ENCODE measurements at places on chromosomes 5 and 9. TPM values are rescaled to one million over a fixed set of nuclear protein-coding genes. Genes with fewer than 3 reads are reported as not detected.

- H3K27me3 ChIP-seq, result no peaks in the 10 kb centered on the region
- no peak overlapping the region for H3K27ac ChIP-seq
- no peaks in the 10 kb centered on the region for H3K4me1 ChIP-seq
- H3K4me3 ChIP-seq, result no peak overlapping the region
These were observed 202.4 kb upstream of the CDH9 start for GRCh38 chr5:27240791-27241190.

DNA sequence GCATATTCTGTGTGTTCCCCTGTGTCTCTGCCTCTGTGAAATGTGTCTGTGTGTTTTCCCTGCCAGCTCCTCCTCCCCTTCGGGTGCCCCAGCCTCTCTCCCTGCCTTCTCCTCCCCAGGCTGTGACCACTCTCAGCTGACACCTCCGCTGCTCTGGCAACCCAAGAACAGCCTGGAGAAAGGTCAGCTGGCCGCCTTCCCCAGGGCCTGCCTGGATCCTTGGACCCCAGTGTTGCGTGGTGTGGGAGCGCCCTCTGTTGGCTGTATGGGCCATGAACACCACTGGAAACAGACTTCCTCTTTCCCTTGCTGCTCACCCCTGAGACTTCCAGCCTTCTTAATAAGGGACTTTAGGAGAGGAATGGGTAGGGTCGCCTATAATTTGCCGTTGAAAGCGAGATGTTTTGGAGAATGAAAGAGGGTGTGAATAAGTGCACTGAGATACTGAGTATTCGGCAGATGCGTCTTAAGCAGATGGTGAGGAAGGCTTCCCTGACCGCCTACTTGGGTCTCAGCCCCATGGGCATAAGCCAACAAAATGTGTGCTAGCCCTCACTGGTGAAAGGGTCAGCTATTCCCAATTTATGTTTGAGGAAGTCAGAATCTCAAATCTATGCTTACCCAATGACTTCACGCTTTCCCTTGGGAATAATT lies 114.9 kb upstream of the TRIM32 start:
- H3K4me1 ChIP-seq, result no peaks in the 10 kb centered on the region
- DNase-seq, result no peak
- H3K4me3 ChIP-seq, result no peak overlapping the region
- H3K36me3 ChIP-seq, result no peaks in the 10 kb centered on the region

- peaks cover 3% of the 10 kb centered on the region for H3K4me1 ChIP-seq
- DNase-seq, result no peak
- H3K4me3 ChIP-seq, result no peak overlapping the region
- no peak overlapping the region for H3K27ac ChIP-seq
- no peaks in the 10 kb centered on the region for H3K27me3 ChIP-seq
These were observed 23.1 kb downstream of the NDUFS6 start for GRCh38 chr5:1824109-1824821.

DNA sequence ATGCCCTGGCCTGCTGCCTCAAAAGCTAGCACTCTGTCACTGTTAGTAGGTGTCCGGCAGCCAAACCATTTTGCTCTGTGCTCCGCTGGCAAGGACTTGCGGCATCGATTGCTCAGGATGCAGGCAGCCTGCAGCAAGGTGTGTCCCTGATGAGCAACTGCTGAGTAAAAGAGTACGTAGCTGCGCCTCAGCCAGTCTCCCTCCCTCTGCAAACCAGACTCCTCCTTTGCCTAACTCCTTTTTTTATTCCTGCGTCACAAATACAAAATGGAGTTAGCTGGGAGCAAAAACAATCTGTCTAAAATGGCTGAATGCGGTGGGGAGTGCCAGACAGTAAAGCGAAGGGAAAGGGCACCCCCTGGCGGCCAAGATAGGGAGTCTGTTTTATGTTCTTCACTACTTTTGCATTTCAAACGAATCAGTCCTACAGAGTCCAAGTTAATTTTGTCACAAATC lies 61.1 kb downstream of the DIAPH1 start:
- no peak overlapping the region for H3K4me3 ChIP-seq
- H3K36me3 ChIP-seq, result peaks cover 68% of the 10 kb centered on the region
- peak; percentile 66 for DNase-seq
- peaks cover 4% of the 10 kb centered on the region for H3K4me1 ChIP-seq
- no peaks in the 10 kb centered on the region for H3K27me3 ChIP-seq
- peak overlapping the region; percentile 72 for H3K27ac ChIP-seq

GRCh38 chr5:78424665-78425064 lies 64.2 kb downstream of the SCAMP1 start:
- no peak overlapping the region for H3K27ac ChIP-seq
- no peaks in the 10 kb centered on the region for H3K4me1 ChIP-seq
- peaks cover 52% of the 10 kb centered on the region for H3K36me3 ChIP-seq
- H3K4me3 ChIP-seq, result no peak overlapping the region
- no peaks in the 10 kb centered on the region for H3K27me3 ChIP-seq

DNA sequence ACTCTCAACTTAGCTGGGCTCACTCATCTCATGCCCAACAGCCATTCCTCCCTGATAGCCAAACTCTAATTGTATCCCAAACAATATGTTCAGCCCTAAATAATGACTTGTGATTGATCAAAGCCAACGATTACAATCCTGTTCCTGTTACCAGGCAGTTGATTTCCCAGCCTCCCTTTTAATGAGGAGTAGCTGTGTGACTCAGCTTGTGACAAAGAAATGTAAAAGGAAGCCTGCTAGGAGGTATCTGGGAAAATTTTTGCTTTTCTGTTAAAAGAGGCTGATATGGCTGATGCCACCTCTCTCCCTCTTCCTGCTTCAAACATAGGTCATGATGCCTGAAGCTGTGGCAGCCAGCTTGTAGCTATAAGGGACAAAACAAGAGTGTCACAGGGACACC lies 19.6 kb upstream of the ENC1 start:
- H3K36me3 ChIP-seq, result no peaks in the 10 kb centered on the region
- DNase-seq, result no peak
- H3K4me3 ChIP-seq, result no peak overlapping the region
- H3K27ac ChIP-seq, result no peak overlapping the region
- no peaks in the 10 kb centered on the region for H3K4me1 ChIP-seq
- H3K27me3 ChIP-seq, result peaks cover 17% of the 10 kb centered on the region

GRCh38 chr5:55865831-55866230 lies 14.7 kb downstream of the IL31RA start:
- H3K27me3 ChIP-seq, result no peaks in the 10 kb centered on the region
- no peak overlapping the region for H3K27ac ChIP-seq
- no peak for DNase-seq
- H3K4me3 ChIP-seq, result no peak overlapping the region
- no peaks in the 10 kb centered on the region for H3K36me3 ChIP-seq

DNA sequence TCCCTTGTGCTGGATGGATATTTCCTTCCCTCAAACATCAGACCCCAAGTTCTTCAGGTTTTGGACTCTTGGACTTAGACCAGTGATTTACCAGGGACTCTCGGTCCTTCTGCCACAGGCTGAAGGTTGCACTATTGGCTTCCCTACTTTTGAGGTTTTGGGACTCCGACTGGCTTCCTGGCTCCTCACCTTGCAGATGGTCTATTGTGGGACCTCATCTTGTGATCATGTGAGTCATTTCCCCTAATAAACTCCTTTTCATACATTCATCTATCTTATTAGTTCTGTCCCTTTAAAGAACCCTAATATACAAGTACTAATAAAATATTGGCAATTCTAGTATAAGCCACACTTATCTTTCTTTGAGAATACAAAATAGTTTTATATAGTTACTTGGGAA lies 1078.9 kb downstream of the CDH12 start:
- DNase-seq, result no peak
- no peaks in the 10 kb centered on the region for H3K4me1 ChIP-seq
- no peak overlapping the region for H3K27ac ChIP-seq
- H3K27me3 ChIP-seq, result no peaks in the 10 kb centered on the region
- no peaks in the 10 kb centered on the region for H3K36me3 ChIP-seq

DNA sequence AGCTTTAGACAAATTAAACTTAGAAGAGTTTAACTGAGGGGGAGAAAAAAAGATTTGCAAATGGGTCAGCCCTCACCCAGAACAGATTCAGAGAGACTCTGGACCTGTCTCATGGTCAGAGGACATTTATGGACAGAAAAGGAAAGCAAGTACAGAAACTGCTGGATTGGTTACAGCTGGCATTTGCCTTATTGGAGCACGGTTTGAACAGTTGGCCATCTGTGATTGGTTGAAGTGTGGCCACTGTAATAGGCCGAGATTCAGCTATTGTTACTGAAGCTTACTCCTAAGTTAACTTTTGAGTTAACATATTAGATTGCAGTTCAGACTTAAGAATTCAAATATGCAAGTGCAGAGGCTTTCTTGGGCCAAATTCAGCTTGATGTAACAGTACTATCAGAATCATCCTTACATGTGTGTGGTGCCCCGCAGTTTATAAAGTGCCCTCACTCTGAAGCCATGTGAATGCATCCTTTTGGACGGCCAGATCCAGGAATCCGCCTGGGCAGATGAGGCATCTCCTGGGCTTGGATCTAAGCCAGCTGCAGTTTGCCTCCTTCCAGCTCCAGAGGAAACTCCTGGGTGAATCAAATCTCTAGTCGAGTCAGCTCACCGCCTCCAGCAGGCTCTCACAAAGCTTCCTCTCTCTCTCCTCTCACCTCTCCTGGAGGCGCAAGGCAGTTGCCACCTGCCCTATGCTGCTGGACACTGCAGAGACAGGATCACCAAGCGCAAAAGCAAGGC lies 165.2 kb downstream of the ADAMTS12 start:
- no peaks in the 10 kb centered on the region for H3K27me3 ChIP-seq
- no peak overlapping the region for H3K27ac ChIP-seq
- H3K36me3 ChIP-seq, result no peaks in the 10 kb centered on the region

DNA sequence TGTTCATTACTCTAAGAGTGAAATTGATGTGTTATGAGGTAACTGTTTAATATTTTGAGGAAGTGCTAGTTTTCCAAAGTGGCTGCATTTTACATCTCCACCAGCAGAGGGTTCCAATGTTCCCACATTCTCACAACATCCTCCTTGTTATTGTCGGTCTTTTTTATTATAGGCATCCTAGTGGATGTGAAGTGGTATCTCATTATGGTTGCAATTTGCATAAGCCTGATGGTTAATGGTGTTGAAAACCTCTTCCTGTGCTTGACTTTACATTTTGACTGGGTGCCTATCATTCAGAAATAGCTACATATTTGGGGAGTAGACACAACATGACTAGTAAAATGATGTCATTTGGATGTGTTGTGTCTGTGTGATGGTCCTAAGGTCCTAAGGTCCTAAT lies 143.6 kb downstream of the MRPS30 start:
- no peak overlapping the region for H3K27ac ChIP-seq
- H3K4me3 ChIP-seq, result no peak overlapping the region
- H3K36me3 ChIP-seq, result no peaks in the 10 kb centered on the region
- H3K4me1 ChIP-seq, result no peaks in the 10 kb centered on the region

DNA sequence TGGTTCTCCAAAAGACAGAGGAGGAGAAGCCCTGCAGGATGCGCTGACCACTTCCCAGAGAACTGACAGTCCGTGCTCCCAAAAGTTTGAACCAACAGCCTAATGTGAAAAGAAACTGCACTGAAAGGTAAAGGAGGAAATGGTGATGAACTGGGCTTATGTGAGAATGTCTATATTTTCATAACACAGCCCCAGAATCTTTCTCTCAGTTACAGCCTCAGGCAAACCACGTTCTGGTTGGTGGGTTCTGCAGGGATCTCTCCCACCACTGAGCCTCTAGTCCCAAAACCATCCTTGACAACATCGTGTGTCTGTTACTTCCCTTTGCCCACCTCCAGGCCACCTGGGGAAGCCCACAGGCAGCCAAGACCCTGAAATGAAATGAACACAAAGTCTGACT lies 23.9 kb downstream of the SPARC start:
- peak overlapping the region; percentile 36 for H3K4me3 ChIP-seq
- H3K27ac ChIP-seq, result peak overlapping the region; percentile 43
- H3K4me1 ChIP-seq, result peaks cover 24% of the 10 kb centered on the region
- DNase-seq, result no peak
- H3K27me3 ChIP-seq, result peaks cover 7% of the 10 kb centered on the region
- no peaks in the 10 kb centered on the region for H3K36me3 ChIP-seq

GRCh38 chr9:105205787-105206495 lies 38.5 kb upstream of the SLC44A1 start:
- no peak overlapping the region for H3K4me3 ChIP-seq
- no peaks in the 10 kb centered on the region for H3K4me1 ChIP-seq
- no peaks in the 10 kb centered on the region for H3K27me3 ChIP-seq
- no peaks in the 10 kb centered on the region for H3K36me3 ChIP-seq
- H3K27ac ChIP-seq, result no peak overlapping the region

- H3K27me3 ChIP-seq, result peaks cover 4% of the 10 kb centered on the region
- H3K4me3 ChIP-seq, result no peak overlapping the region
- H3K36me3 ChIP-seq, result no peaks in the 10 kb centered on the region
- DNase-seq, result no peak
These were observed 46.1 kb upstream of the ZBED3 start for GRCh38 chr5:77133061-77133758.

GRCh38 chr5:17146280-17146841 lies 71.1 kb upstream of the BASP1 start:
- H3K36me3 ChIP-seq, result no peaks in the 10 kb centered on the region
- H3K4me1 ChIP-seq, result no peaks in the 10 kb centered on the region
- no peaks in the 10 kb centered on the region for H3K27me3 ChIP-seq
- no peak for DNase-seq
- H3K27ac ChIP-seq, result no peak overlapping the region

- H3K27me3 ChIP-seq, result no peaks in the 10 kb centered on the region
- peaks cover 28% of the 10 kb centered on the region for H3K36me3 ChIP-seq
- H3K27ac ChIP-seq, result peak overlapping the region; percentile 99
- peak overlapping the region; percentile 96 for H3K4me3 ChIP-seq
- no peak for DNase-seq
These were observed 825 bp upstream of the RIOK2 start for GRCh38 chr5:97183930-97184213.

DNA sequence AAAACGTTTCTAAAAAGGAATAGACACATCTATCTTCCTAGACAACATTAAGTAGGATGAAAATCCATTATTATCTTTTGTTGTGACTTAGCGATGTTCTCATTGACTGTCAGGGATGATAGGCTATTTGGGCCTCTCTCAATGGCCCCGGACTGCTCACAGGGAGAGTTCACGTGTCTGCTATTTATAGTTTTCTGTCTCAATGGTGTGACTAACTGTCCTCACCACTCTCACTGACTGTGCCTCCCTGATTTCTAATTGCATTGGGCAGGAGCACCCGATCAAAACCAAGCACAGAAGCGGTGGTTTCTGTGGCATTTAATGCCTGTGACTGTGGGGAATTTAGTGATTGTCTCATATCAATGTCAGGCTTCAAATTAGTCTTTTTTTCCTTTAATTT lies 286.7 kb upstream of the KLF9 start:
- no peak overlapping the region for H3K27ac ChIP-seq
- no peak for DNase-seq
- no peak overlapping the region for H3K4me3 ChIP-seq
- H3K36me3 ChIP-seq, result no peaks in the 10 kb centered on the region
- H3K4me1 ChIP-seq, result no peaks in the 10 kb centered on the region

GRCh38 chr9:6237267-6237666 lies 21.7 kb downstream of the IL33 start:
- no peak overlapping the region for H3K27ac ChIP-seq
- no peaks in the 10 kb centered on the region for H3K27me3 ChIP-seq
- H3K4me3 ChIP-seq, result no peak overlapping the region
- no peaks in the 10 kb centered on the region for H3K36me3 ChIP-seq

GRCh38 chr5:99061711-99062110 lies 132.9 kb upstream of the CHD1 start:
- no peak for DNase-seq
- no peaks in the 10 kb centered on the region for H3K36me3 ChIP-seq
- H3K27ac ChIP-seq, result peak overlapping the region; percentile 19
- peaks cover 45% of the 10 kb centered on the region for H3K4me1 ChIP-seq
- no peaks in the 10 kb centered on the region for H3K27me3 ChIP-seq

Gene MLANA
- not detected for total RNA-seq

Gene GABRA1
- not detected for total RNA-seq

Gene WNT8A
- total RNA-seq, result not detected

Gene SHB
- total RNA-seq, result 0.81 TPM

Gene RANBP17
- not detected for total RNA-seq

Gene PRRT1B
- total RNA-seq, result not detected

Gene BTNL8
- not detected for total RNA-seq

Gene PLPP1
- total RNA-seq, result 12.0 TPM

Gene TAL2
- total RNA-seq, result not detected

Gene ESM1
- not detected for total RNA-seq

Data from activated B cell treated with CpG ODN at 0.5 μM for 24 hours (primary cell).